ENCODE measurements at places on chromosomes 4 and X.

DNA sequence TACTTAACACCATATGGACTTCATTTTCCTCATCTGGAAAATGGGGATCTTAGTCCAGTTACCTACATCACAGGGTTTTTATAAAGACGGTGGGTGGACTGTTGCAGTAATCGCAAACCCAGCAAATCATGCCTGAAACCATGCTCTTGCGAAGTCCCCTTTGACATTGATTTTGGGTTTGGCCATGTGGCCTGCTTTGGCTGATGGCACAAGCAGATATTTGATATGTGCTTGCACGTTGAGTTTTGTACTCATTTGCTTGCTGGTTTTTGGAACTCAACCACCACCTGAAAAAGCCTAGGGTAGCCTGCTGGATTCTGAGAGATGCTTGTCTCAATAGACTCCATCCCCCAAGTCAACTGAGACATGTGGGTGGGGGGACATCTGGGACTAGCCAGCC lies 14.4 kb upstream of the KLHL2 start:
- no peak for DNase-seq

- no peak for DNase-seq
Measured at GRCh38 chr4:66275411-66276038, 605.2 kb upstream of the EPHA5 start.

DNA sequence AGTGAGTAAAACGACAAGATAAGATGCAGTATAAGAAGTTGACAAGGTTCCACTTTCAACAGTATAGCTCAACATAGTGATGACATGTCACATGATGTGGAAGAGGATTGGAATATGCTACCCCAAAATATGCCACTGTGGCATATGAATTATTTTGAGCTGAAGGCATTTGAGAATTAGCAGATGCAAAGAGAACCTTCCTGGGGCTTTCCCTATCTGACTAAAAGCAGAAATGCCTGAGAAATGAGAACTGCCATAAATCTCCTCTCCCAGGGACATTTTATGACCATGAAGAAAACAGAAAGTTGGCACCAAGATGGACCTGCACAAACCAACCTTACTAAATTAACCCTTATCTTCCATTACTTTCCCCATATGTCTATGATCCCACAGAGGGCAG lies 24.8 kb downstream of the CDKN2AIP start:
- no peak for DNase-seq

- DNase-seq, result no peak
Measured at GRCh38 chrX:479273-479981, 92.7 kb upstream of the PPP2R3B start.

- no peak for DNase-seq
Measured at GRCh38 chr4:168153596-168154440, 61.5 kb downstream of the ANXA10 start.

- DNase-seq, result no peak
Measured at GRCh38 chr4:35080799-35081198, 1163.5 kb downstream of the ARAP2 start.

- DNase-seq, result no peak
Measured at GRCh38 chrX:49041744-49042580, 1.2 kb downstream of the TFE3 start.

DNA sequence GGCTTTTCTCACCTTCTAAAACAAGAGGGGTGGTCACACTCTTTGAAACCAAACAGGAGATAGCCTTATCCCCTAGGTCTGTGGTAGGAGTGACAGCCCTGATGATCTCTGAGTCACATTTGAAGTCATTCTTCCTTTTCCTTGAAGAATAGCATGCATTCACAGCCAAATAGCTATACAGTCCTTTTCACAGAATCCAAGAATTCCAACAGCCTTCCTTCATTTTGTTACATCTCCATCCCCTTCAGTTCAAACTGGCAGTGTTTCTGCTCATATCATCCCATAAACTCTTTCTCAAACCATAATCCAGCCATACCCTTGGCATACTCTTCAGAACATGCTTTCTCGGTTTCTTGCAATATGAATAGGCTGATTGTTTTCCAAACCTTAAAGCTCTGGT lies 33.3 kb upstream of the TMEM184C start:
- no peak for DNase-seq

DNA sequence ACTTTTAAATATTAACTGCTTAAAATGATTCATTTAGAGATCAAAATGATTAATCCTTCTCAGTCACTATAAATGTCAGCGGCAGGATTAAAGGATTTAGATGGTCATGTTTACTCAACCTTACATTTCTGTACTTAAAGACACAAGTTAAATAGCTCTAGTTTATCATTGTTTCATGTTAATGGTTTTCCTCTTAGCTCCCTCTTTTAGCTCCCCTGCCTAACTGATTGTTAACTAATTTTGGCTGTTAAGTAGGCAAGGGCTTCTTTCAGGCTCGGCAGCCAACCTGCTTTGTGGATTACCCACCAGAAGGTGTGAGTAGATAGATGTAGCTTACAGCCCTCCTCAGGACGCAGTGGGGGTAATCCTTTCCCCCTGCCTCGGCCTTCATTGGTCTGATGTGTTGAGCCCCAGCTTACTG lies 96.0 kb downstream of the TENM3 start:
- DNase-seq, result no peak

GRCh38 chr4:14059006-14059405 lies 431.5 kb upstream of the BOD1L1 start:
- no peak for DNase-seq

DNA sequence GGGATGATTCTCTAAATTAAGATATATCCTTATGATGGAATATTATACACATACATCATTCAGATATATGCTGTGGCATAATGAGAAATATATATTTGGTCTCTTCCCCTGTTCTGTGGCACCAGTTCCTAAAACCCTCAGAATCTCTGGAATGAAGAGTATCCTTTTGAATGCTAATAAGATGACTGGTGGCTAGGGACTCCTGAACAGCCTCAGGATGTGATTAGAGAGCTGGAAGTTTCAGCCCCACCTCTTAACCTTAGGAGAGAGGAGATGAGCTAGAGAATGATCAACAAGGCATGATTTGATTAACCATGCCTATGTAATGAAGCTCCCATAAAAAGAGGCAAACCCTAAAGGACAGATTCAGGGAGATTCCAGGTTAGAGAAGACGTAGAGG lies 632.0 kb downstream of the IQCM start:
- no peak for DNase-seq

- no peak for DNase-seq
Measured at GRCh38 chr4:859496-859895, 33.6 kb upstream of the CPLX1 start.

DNA sequence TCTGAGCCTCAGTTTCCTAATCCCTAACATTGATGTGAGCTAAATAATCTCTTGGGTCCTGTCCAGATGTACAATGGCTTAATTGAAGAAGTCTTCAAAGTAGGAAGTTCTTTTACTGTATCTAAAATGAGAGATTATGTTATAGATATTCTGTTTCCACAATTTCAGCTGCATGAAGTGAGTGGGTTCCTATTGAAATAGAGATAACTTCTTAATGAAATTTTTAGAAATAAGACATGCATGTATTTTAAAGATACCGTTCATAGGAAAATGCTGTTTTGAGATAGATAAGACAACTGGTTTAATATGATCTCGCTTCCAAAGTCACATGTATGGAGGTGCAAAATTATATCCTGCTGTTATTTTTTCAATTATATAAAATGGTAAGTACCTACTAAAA lies 71.9 kb downstream of the CLDN22 start:
- DNase-seq, result no peak
